Natural killer cell (primary cell): ENCODE measurements at places on chromosomes 1 and 21.

DNA sequence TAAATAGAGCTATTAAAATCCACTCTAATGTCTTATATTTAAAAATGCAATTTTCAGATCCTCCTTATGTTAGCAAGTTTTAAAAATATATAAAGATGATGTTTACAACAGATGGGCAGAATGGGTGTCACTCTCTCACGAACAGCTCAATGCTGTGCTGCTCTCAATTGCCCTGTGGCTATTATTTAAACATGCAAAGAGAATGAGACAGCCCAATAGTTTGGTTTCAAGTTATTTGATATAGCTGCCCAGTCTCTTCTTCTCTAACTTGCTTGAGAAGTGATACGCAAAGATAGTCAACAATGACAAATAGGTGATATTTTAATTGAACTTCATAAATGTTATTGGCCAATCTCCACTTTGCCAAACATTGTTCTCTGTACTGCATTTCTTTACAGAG is 199.3 kb upstream of the GREM2 start:
- no peak for DNase-seq

- DNase-seq, result no peak
Measured at GRCh38 chr1:58412071-58412580, 134.4 kb downstream of the OMA1 start.

DNA sequence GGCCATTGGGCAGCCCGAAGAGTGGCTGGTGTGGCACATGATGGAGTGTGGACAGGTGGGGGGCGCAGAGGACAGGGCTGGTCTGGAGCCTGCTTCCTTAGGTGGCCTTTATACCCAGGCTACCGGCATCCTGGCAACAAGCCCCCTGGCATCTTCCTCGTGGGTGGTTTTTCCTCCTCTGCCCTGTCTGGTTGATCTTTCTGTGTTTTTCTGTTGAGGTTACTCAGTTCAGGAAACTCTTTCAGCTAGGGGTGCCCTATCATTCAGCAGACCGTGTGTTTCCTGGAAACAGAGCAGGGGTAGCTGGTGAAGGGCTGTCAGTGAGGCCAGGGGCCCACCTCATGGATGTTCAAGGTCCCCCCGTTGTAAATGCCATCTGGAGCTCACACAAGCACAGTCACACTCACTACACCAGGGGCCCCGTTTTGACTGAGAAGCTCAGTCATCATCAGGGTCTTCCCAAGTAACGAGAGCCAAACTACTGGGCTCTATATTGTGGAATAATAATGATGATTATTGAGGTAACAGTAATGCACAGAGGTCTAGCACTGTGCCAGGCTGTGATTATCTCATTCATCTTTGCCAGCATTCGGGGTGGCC is at the start of gene KRTAP12-4:
KRTAP12-4 (minus strand) TSS at position 84 of the 600 bp plus-strand sequence; CDS start at position 39, 45 bp downstream.
- no peak for DNase-seq

- DNase-seq, result no peak
Measured at GRCh38 chr1:246218686-246219085, 288.4 kb downstream of the SMYD3 start.

- no peak for DNase-seq
Measured at GRCh38 chr1:54986025-54986424, 5.6 kb downstream of the TMEM61 start.

- no peak for DNase-seq
Measured at GRCh38 chr1:168987923-168988322, 118.6 kb upstream of the ATP1B1 start.

DNA sequence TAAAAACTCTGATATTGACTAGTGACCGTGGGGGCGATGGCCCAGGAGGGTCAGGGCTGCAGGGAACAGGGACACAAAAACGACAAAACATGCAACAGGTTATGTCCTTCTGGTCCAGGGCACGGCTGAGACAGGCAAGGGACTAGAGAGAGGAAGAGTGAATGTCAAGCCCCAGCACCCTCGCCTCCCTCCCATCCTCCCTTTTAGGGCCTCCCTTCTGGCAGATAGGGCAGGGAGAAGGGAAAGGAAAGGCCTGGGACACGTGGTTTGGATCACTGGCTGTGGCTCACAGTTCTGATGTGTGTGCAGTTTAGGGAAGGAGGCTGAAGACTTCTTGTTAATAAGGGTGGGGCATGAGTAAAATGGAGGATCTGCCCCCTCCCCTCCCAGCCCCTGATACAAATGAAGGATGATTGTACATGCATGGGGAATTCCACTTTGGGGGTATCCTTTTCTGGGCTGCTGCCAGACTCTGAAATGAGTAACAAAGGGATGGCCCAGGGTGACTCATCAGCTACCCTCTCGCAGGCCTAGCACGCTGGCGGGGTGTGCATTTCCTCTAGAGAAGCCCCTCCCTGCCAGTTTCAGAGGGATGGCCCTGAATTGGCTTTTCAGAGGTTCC is 14.2 kb downstream of the CAPN2 start:
- DNase-seq, result peak; percentile 94

DNA sequence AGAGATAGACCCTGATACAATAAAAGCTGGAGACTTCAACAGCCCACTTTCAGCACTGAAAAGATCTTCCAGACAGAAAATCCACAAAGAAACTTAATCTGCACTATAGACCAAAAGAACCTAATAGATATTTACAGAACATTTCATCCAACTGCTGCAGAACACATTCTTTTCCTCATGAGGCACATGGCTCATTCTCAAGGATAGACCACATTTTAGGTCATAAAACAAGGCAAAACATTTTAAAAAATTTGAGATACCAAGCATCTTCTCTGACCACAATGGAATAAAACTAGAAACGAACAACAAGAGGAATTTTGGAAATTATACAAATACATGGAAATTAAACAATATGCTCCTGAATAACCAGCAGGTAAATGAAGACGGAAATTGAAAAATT is 15.0 kb upstream of the IL20 start:
- DNase-seq, result no peak

DNA sequence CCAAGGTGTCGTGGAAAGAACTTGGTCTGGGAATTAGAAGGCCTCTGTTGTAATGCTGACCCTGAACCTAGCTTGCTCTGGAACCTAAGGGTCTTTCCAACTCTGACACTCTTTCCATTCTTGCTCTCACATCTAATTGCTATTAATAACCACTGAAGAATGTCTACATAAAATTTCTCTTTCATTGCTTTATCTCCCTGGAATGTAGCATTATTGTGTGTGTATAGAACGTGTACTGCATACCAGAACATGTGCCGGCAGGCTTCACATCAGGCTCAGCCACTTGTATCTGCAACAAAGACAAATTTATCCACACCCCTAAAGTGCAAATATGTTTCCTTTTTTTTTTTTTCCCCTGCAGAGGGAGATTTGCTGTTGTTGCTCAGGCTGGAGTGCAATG is 13.9 kb upstream of the LAX1 start:
- DNase-seq, result no peak

DNA sequence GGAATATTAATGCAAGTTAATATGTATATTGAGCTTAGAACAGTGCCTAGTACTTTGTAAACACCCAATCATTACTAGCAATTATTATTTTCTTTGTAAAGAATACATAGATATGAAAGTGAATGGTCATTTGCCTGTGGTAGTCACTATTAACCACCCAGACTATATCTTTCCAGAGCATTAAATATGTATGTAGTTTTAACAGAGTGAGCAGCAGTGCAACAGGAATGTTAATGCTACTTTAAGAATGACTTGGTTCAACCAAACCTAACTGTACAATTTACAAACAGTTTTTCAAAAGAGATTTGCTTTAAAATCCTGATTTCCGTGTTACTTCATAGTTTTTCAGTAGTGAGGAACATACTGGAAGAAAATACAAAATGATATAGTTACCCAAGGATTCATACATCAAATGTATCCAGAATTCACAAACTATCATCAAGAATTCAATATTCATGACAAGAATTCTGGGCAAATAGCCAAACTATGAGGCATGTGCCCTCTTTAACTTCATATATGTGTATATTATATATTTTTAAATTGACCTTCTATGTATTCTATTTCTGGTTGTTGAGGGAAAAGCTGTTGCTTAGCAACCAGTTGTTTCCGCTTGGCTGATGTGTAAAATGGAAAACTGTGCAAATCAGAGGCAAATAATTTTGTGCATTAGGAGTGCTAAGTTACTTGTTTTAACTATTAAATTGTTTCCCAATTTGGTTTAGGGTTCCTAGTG is 34.9 kb upstream of the IVNS1ABP start:
- no peak for DNase-seq

- no peak for DNase-seq
Measured at GRCh38 chr1:110765640-110766335, 91.0 kb upstream of the KCNA3 start.

DNA sequence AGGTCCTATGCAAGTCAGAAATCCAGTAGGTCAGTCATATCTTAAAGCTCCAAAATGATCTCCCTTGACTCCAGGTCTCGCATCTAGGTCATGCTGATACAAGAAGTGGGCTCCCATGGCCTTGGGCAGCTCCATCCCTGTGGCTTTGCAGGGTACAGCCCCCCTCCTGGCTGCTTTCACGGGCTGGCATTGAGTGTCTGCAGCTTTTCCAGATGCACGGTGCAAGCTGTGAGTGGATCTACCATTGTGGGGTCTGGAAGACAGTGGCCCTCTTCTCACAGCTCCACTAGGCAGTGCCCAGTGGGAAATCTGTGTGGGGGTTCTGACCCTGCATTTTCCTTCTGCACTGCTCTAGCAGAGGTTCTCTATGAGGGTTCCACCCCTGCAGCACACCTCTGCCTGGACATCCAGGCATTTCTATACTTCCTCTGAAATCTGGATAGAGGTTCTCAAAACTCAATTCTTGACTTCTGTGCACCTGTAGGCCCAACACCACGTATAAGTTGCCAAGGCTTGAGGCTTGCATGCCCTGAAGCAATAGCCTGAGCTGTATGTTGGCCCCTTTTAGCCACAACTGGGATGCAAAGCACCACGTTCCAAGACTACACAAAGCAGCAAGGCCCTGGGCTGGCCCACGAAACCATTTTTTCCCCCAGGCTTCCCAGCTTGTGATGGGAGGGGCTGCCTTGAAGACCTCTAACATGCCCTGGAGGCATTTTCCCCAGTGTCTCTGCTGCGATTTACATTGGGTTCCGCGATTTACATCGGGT is 472.7 kb downstream of the NPHP4 start:
- no peak for DNase-seq

DNA sequence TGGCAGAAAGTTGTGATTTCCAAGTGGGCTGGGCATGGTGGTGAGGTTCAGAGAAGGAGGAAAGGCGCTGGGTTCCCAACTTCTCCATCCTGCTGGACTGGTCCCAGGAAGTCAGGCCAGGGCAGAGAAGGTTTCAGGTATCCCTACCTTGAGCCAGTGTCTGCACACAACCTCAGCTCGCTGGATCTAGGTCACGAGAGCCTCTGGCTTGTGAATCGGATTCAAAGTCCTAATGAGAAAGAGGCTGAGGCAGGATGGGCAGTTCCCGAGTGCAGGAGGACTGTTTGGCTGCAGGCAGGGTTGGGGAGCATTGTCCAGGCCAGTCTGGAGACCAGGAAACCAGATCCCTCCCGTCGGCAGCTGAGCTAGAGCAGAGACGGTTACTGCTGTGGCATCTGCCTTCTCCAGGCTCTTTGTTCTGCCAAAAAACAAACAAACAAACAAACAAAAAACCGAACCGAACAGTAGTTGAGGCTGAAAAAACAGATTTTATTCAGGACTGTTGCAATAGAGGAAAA is 19.5 kb upstream of the IGSF21 start:
- DNase-seq, result no peak

DNA sequence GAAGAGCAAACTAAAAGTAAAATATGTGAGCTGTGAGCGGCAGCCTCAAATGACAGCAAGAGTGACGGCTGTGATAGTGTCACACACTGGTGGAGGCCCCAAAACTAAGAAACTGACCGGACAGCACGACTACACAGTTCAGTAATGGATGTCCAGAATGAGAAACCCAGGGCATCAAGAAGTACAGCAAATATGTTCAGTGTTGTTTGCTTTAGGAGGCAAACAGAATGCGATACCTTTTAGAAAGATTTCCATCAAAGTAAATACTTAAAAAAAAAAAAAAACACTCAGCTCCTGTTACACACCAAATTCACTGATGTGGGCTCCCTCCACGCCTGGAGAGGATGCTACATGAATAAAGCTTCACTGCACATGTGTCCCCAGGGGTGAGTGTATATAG is 1.1 kb upstream of the PKP1 start:
- DNase-seq, result no peak

- no peak for DNase-seq
Measured at GRCh38 chr21:37098751-37099150, 25.7 kb downstream of the TTC3 start.

GRCh38 chr21:30620080-30620479 is 347 bp upstream of the KRTAP20-4 start:
- no peak for DNase-seq

- no peak for DNase-seq
Measured at GRCh38 chr1:241592273-241592958, 47.8 kb downstream of the CHML start.

DNA sequence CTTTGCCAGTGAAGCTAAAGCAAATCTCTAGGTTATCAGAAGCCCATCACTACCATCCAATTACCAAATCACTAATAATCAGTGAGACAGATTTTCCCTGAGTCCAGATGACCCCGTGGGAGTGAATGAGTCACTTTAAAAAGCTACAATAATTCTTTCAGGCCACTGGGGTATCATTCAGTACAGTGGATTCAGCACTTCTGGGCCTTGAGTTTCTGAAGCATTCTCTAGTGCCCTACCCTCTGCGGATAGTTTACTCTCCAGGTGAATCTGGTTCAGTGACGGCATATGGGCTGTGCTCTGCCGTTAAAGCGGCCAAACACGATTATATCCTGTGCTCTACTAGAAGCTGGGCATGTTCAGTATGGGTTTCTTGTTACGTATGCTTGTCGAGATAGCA is 26.1 kb downstream of the NR5A2 start:
- DNase-seq, result no peak

DNA sequence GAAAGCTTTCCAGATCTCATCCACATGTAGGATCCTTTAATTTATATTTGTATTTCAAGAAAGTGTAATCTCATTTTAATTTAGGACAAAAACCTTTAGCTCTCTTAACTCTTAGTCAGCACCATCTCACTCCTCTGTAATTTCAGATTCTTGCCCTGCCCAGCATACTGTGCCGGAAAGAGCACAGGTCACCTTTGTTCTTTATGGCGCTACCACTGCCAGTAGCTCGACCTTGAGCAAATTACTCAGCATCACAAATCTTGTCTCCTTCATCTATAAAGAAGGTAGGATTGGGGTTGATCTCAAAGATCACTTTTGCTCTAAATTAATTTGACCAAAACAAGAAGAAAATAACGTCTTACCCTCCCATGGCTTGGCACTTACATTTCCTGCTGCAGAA is 56.1 kb upstream of the ZC3H11B start:
- DNase-seq, result no peak

DNA sequence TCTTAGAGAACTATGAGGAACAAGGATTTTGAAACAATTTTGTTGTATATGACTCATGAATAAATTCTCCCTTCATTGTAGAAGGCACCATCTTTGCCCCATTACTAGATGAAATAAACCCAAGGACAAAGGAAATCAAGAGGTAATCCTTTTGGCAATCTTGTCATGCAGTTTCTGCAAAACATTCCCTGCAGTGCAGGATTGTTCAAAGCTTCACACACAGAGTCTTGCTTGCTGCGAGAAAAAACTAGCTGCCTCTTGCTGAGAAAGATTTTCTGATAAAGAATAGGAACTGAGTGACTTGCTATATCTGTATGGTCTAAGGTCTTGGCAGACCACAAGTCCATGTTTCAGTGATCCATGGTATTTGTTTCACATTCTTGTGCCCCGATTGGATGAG is 657.4 kb upstream of the ADGRL4 start:
- DNase-seq, result no peak

GRCh38 chr1:97947695-97948094 is 26.9 kb upstream of the DPYD start:
- no peak for DNase-seq

- DNase-seq, result no peak
Measured at GRCh38 chr1:75672528-75673393, 51.7 kb upstream of the ACADM start.
